ENCODE measurements at places on chromosomes 3 and 15.

- DNase-seq: no peak
Observed at GRCh38 chr3:48881652-48882114, 17.0 kb downstream of the SLC25A20 start.

GRCh38 chr15:33461671-33462070 lies 150.9 kb downstream of the RYR3 start:
- DNase-seq: no peak

DNA sequence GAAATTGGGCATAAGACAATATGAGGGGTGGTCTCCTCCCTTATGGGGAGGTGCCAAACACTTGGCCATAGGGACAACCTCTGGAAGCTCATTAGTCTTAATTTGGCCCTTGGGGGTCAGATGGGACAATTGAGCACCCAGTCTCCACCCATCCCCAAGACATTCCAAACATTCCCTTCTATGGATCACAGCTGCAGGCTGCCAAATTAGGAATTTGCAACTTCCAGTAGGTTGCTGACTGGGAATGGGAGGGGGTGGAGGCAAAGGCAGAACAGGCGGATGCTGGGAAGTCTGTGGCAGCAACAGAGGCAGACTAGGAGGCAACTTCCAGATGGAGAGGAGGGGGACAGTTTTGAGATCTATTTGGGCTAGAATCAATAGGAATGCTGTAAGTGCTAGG lies 1.4 kb upstream of the PDHB start:
- no peak for DNase-seq

DNA sequence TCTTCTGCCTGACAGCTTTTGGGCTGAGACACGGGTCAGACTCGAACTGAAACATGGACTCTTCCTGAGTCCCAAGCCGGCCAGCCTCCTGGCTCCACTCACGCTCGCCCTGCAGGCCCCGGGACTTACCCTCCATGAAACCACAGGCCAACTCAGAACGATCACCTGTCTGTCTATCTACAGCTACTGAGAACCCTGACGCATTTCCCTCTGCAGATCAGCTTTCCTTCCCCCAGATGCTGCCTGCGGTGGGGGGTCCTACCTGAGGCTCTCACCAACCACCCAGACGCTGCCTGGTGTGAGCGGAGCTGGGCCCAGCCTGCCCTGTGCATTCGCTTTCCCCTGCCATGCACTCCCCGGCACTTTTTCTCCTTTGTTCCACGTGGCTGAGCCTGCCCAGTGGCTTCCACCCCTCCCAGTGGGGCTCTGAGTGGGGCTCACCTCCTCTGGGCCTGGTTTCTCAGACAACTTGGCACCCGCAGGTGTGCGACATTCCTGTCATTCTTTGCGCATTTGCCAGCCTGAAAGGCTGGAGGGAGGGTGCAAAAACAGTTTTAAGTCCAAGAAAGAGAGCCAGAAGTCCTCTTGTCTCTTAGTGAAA lies 60.2 kb downstream of the PLXNA1 start:
- DNase-seq: no peak

DNA sequence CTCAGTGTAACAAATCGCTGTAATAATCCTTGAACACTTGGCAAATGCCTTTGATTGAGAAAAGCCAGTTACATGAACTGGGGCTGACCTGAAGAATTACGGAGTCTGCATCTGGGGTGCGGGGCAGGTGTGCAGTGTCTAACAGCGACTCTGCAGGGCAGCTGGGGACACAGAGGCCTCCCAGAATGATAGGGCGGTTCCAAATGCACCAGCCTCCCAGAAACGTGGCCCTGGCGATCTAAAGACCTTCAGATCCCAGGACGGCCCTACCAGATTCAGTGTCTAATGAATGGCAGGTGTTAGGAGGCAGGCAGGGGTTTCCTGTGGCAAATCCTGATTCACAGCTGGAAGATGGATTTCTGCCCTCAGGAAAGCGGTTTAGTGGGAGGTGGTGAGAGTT lies 100.5 kb upstream of the RGMA start:
- no peak for DNase-seq

DNA sequence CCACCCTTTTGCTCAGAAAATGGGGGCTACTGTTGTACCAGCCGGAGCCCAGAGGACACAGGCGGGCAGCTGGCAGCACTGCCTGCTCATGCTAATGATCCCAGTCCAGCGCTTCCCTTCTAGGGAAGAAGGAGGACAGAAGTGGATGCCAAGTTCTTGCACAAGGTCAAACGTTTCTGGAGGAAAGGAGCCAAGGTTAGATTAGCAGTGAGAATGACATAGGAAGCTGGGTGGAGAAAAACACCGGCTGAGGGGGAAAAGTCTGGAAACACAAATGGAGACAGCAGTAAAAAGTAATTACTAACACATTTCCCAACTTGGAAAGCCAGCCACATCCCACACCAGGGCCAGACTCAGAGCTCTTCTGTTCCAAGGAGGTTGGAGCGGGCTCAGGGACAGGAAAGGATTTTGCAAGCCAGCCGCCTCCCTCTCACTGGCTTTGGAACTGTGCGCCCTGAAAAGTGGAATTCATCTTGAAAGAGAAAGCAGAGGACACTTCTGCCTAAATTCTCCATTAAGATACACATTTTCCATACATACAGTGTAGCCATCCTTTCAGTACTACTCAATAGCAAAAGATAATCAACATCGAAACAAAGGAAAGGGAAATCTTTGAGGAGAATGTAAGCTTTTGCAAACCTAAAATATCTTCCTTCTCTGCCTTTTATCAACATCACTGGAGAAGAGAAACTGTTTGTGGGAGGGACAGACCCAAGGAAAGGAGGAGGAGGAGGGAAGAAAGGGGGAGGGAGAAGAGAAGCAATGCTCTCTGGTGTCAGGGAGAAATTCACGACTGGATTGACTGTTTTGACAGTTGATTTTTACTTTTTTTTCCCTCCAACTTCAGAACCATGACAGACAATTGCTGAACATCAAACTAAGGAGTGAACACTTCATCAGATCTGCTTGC lies 133.6 kb downstream of the CD47 start:
- no peak for DNase-seq

DNA sequence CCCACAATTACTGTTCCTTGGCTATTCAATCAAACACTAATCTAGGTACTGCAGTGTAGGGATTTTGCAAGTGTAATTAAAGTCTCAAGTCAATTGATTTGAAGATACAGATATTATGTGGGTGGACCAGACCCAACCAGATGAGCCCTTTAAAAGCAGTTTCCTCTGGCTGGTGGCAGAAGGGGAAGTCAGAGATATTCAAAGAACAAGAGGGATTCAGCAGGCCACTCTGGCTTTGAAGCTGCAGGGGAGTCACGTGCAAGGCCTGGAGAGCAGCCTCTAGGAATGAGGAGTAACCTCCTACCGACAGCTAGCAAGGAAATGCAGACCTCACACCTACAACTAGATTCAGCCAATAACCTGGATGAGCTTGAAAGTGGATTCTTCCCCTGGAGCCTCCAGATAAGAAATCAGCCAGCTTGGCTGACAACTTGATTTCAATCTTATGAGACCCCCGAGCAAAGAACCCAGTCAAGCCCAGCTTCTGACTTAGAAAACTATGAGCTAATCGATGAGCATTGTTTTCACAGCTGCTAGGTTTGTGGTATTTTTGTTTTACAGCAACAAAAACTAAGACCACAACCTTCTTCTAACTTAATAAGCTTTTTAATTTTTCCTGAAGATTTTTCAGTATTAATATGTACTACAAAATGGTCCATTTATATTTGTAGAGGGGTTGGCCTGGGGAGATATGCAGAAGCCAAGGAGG lies 13.4 kb downstream of the HACD2 start:
- DNase-seq: no peak

DNA sequence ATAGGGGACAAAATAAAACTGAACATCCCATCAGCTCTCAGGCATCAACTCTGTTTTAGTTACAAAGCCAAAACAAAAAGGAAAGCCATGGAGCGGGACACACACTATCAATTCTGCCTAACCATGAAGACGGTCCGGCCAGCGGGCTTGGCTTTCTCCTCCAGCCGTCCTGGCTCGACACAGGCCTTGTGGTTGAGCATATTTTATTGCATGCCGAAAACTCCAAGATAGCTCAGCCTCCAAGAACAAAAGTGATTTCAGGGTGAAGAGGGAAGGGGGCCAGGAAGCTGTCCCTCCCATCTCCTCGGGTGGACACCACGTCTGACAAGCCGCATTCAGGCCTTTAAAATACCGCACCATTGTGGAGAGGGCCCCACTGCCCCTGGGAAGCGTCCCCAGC lies 31.2 kb downstream of the WNT5A start:
- no peak for DNase-seq

DNA sequence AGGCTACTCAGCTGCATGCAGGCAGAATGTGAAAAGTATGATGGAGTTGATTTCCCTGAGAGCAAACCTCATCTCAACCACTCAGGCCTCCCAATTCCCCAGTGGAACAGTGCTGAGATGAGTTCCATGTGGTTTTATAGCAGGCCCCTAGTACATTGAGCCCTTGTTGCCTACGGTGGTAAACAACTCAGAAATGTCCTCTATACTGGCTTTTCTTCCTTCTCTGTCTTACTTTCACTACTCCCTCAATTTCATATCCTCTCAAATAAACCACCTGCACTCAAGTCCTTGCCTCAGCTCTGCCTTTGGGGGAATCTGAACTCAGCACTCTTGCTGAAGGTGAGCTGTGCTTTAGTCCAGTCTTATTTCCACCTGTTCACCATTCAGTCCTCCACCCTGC lies 399.9 kb downstream of the PDCD6IP start:
- no peak for DNase-seq

- no peak for DNase-seq
Observed at GRCh38 chr3:116561529-116561928, 116.2 kb upstream of the LSAMP start.

DNA sequence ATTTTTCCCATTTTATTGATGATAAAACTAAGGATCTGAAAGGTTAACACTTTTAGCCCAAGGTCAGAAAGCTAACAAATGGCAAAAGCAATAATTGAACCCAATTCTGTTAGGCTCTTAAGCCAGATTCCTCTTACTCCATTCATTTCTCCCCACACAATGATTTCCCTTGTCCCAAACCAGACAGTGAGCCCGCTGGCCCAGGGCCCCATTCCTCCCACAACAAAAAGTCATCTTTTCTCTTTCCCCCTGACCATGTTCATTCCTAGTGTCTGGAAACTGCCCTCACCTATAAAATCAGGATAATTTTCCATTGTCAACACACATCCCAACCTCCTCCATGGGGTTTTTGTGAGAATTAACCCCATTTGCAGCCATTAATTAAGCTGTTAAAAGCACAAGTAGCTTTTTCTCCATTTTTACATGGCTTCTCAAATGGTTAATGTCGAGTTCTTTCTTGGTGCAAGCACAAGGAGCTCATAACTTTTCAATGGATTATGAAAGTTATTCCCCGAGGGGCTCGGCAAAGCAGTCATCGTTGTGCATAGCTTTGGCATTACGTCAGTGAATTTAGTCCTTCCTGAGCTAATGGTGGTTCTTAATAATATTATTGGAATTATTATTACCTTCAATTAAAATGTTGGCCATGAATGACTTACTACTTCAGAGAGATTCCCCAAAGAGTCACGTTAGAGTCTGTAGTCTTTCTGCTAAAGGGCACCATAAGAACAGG lies 151.0 kb upstream of the WNT5A start:
- DNase-seq: no peak

DNA sequence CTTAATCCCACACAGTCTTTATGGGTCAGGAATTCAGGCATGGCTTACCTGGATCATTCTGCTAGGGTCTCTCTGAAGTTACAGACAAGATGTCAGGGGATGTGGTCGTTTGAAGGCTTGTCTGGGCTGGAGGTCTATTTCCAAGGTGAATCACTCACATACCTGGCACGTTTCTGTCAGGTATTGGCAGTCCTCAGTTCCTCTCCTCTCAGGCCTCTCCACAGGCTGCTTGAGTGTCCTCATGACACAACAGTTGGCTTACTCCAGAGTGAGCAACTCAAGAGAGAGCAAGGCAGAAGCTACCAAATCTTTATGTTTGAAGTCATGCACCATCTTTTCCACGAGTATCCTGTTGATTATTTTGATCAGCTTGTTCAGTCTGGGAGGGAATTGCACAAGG lies 43.9 kb upstream of the PARP14 start:
- no peak for DNase-seq

DNA sequence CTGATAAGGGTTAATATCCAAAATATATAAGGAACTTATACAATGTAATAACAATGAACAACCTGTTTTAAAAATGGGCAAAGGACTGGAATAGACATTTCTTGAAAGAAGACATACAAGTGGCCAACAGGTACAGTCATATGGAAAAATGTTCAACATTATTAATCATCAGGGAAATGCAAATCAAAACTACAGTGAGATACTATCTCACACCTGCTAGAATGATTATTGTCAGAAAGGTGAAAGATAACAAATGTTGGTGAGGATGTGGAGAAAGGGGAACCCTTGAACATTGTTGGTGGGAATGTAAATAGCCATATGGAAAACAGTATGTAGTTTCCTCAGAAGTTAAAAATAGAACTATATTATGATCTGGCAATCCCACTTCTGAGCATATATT lies 20.4 kb downstream of the GOLM2 start:
- DNase-seq: no peak

GRCh38 chr3:90241481-90241880 lies 1134.1 kb downstream of the EPHA3 start:
- DNase-seq: no peak

- no peak for DNase-seq
Observed at GRCh38 chr15:25987638-25988037, 124.5 kb upstream of the ATP10A start.

DNA sequence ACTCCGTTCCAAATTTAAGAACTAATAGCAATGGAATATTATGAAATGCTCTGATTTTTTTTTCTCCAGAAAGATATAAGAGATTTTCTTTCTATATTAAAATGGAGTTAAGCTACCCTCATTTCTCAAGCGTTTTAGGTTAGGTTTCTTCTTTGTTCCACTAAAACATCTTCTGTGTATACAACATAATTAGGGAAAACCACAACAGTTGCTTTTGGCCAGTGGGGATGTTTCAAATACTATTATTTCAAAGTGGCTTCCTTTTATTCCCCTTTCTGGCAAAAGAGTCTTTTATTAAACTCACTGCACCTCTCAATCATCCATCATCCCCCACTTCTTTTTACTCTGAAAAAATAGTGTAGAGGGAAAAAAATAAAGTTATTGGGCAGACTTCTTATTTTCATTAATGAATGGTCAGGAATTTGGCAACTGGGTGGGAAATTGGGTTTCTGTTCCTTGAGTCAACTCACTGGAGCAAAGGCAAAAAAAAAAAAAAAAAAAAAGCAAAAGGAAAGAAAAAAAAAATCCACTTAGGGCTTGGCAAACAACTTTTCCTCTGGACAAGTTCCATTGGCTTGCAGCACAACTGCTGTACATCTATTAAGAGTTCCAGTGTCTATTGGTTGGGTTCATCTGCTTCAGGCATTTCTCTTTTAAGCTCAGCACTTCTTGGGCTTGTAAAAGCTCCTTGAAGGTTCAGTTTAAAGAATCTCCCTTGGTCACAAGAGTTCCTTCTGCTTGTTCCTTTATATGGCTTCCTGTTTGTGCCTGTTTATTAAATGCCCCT lies 963.4 kb downstream of the ROBO1 start:
- no peak for DNase-seq

- DNase-seq: no peak
Observed at GRCh38 chr3:43496740-43497375, 125.0 kb downstream of the ANO10 start.

Measured in stimulated activated CD4-positive, alpha-beta T cell treated with anti-CD3 and anti-CD28 coated beads, Interleukin-4, amount 100 ng/mL, for 24 hours (primary cell).